ENCODE measurements at places on chromosomes 5 and 9. TPM values are rescaled to one million over a fixed set of nuclear protein-coding genes. Genes with fewer than 3 reads are reported as not detected.

- no peak for DNase-seq
Measured at GRCh38 chr9:136865768-136866103, 372 bp downstream of the EDF1 start.

- DNase-seq: no peak
Measured at GRCh38 chr9:37452611-37453010, 12.6 kb downstream of the ZBTB5 start.

GRCh38 chr5:127358740-127359139 is 68.1 kb downstream of the MEGF10 start:
- DNase-seq: peak; percentile 49

- DNase-seq: no peak
Measured at GRCh38 chr5:83092619-83093018, 15.3 kb downstream of the XRCC4 start.

GRCh38 chr5:169185626-169186025 is 115.3 kb downstream of the SLIT3 start:
- no peak for DNase-seq

- DNase-seq: no peak
Measured at GRCh38 chr9:127165116-127165515, 42.7 kb upstream of the ANGPTL2 start.

DNA sequence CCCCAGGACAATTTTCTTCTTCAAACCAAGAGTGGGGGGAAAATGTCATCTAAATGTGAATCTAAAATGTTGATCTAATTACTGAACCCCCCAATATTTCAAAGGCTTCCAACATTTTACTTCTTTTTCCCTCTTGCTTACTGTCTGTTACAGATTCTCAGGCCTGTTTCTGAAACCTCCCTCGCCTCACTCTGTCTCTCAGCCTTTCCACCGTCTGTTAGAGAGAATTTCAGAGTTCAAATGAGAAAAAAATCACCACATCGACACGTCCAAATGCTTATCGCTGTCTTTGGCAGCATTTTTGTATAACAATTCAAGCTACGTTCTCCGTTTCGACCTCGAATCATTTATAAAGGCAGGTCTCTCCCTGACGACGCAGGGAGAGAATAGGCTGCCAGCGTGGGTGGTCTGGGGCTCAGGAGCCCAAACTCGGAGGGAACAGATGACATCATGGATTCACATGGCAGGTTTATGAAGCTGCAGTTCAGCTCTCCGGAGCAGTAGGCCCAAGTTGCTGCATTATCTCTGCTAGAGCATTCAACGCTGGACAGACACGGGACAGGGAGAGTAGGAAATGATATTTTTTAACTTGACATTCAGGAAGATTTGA is 139.8 kb downstream of the GAS1 start:
- DNase-seq: peak; percentile 19

FGD3 gene
- total RNA-seq: under 0.01 TPM

ZNF367 gene
- total RNA-seq: 4.8 TPM

ZNF354B gene
- 10.3 TPM for total RNA-seq

SLC22A4 gene
- 6.8 TPM for total RNA-seq

All from fibroblast of villous mesenchyme (primary cell).